ENCODE measurements at places on chromosomes 16 and 17. TPM values are rescaled to one million over a fixed set of nuclear protein-coding genes. Genes with fewer than 3 reads are reported as not detected.

GRCh38 chr17:39562976-39563375, 44.7 kb downstream of the NEUROD2 start:
- DNase-seq, result no peak

- DNase-seq, result no peak
Measured at GRCh38 chr16:11634312-11634711, 33.9 kb upstream of the SNN start.

- no peak for DNase-seq
Measured at GRCh38 chr17:76659928-76660655, 16.5 kb upstream of the ST6GALNAC1 start.

- no peak for DNase-seq
Measured at GRCh38 chr17:4635823-4636375, 5.6 kb downstream of the ALOX15 start.

DNA sequence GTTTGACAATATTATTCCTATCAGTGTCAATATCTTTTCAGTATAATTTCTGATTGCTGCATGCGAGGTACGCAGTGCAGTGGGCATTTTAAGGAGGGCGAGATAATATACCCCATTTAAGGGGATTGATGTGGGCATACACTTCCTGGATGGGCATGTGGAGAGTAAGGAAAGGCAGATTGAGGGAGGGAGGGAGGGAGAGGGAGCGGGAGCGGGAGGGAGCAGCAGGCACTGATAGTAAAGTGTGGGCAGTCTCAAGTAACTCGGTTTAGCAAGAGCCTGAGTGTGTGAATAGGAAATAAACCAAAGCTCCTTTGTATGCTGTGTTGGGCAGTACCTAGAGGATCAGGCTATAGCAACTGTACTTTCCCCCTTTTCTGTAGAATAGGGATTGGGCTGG, 5.1 kb downstream of the BPTF start:
- DNase-seq, result no peak

DNA sequence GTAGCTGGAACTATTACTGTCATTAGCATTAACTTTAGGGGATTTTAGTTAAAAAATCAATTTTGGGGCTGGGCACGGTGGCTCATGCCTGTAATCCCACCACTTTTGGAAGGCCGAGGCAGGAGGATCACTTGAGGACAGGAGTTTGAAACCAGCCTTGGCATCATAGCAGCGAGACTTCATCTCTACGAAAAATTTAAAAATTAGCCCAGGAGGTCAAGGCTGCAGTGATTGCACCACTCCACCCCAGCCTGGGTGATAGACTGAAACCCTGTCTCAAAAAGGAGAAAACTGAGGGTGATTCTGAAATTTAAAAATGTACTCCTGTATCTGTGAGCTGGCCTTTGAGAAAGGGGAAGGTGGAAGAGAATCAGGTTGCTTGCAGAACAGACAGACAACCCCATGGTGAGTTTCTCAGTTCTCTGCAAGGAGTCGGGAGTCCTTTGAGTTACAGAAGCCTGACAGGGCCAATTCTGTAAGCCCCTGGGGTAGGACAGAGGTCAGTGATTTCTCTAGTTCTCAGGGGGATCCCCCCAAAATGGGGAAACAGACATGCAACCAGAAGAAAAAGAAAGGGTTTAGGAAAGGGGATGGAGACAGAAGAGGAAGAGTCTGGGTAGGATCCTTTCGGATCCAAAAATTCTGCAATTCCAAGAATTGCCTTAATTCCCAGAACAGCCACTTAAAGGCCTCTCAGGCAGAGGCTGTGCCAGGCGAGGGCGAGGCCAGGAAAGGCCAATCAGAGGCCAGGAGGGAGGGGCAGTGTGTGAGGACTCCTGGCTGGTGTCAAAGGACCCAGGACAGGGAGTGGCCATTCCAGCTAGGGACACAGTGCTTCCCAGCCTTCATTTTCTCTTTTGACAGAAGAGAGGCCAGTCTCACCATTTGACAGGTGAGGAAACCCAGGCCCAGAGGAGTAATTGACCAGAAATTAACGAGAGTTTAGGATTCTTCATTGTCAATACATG, 6.7 kb downstream of the NUPR1 start:
- DNase-seq, result peak; percentile 69

DNA sequence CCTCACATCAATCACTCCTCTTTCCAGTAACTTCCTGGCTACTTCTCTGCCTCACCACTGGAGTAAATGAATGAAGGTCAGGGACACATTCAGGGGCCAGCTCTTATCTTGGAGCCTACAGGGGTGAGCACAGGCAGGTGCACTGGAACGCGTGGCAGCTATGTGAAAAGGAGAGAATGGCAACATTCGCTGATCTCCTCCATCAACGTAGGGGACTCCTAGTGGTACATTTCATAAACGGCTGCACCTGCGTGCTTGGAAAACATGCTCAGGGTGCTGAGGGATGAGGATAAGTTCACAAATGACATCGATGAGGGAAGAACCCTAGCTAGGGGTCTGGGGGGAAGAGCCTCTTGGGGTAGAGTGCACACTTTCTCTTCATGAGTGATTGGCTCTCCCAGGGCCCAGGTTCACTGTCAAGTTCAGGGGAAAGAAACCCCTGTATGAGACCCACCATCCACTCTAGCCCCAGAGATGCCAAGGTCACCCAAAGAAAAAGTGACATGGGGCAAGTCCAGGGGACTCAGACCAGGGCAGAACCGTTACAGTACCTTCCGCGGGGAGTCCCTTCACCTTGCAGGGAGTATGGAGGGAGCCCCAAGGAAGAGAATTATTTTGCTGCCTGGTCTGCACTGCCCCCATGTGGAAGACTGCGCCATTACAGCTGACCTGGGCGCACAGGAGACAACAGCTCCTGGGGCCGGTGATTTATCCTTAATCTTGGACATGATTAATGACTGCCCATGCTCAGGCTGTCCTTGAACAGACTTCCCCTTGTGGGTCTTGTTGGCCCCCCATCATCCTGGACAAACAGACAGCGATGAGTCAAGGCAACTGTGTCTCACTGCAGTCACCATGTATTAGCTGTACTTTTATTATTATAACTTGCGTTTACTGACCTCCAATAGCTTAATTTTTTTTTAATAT, 30.1 kb downstream of the VAC14 start:
- no peak for DNase-seq

DNA sequence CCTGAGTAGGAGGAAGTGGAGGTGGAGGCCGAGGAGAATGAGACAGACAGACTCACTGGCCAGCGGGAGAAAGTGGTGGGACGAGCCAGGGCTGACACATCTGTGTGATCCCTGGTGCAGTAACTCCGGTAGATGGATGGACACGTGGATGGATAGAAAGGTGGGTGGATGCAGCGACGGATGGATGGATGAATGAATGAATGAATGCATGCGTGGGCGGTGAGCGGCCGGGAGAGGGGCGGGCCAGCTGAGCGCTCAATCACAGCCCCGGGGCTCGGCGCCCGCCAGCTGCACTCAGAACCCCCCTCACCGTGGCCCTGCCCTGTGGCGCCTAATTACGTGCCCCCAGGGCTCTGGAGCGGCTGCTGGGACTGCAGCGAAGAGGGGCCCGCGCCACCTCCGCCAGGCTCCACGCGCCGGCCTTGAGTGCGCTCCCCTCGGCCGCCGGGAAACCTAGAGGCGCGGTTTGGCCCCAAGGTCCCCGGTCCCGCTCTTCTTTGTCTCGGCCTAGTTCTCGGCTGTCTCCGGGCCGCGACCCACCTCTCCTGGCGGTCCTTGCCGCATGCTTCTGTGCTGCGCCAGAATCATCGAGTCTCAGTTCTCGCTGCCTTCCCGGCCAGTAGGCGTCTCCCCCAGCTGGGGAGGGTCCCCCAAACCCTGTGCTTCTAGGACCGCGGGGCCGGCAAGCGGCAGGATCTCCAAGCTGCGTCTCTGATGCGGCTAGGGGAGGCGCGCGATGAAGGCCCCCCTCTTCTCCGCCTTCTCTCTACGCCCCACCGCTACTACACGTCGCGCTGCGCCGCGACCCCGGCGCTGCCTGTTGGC, 41.0 kb downstream of the RAI1 start:
- DNase-seq, result peak; percentile 69

GRCh38 chr17:81164371-81165245, 699 bp upstream of the PVALEF start:
- DNase-seq, result no peak

- no peak for DNase-seq
Measured at GRCh38 chr16:3145660-3146059, 10.8 kb downstream of the ZNF213 start.

DNA sequence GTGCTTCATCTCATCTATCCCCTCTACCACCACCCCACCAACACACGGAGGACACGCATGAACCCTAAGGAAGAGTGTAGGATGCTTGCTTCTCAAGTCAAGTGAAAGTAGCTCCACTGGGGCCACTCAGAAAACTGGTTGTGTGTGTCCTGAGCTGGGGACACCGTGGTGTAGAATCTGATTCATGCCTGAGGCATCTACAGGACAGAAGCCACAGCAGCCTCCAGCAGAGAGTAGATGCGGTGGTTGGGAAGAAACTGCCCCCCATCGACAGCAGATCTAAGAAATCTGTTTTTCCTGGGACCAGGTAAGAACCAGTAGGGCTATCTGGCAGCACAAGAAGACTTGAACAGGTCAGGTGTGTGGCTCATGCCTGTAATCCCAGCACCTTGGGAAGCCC, 51.9 kb upstream of the HLF start:
- no peak for DNase-seq

GRCh38 chr17:81491181-81491581, 21.4 kb downstream of the ACTG1 start:
- no peak for DNase-seq

DNA sequence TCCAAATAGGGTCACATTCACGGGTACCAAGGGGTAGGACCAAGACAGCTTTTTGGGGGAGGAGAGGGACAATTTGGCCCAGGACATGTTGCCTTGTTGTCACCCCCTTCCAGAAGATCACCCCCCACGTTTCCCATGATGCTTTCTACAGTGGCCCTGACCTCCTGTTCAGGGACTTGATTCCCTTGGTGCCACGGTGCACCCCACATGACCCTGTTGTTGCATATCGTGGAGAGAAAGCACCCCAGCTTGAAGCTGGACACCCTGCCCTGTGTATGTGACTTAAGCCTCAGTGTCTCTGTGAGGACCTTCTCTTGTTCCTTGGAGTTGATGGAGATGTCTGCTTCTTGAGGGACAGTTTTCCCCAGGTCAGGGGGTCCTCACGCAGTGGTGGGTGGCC, 12.6 kb downstream of the IL34 start:
- no peak for DNase-seq

GRCh38 chr17:32116937-32117336, 25.4 kb upstream of the RHOT1 start:
- no peak for DNase-seq

GRCh38 chr17:51668155-51668962, 408.0 kb downstream of the UTP18 start:
- DNase-seq, result no peak

DNA sequence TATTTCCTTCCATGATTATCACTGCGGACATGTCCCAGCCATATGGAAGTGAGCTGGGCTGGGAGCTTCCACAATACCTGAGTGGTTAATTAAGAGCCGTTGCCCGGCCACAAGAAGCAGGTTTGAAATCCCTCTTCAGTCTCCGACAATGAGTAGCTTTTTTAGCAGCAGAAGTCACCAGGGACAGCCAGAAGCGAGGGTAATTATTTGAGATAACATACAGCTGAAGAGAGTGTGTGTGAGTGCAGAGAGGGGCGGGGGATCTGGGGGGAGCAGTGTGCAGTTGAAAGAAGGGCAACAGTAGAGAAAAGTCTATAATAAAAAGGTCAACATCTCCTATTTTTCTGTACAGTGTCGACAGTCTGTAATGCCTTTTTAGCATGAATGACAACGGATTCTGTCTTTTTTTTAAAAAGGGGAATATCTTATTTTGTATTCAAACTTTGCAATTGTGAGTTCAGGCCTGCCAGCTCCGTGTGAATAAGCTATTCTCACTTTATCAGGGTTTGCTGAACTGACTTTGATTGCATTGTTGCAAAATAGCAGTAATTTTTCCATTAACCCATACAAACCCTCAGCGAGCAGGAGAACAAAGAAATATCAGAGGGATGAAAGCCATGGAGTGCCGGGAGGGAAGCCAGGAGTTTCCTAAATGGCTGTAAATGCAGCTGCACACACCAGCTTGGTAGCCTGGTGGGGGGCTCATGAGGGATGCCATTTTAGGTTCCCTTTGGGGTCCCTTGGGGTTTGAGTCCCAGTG, 220.3 kb upstream of the IRX3 start:
- no peak for DNase-seq

GRCh38 chr16:85087899-85088569, 24.2 kb downstream of the CIBAR2 start:
- no peak for DNase-seq

DNA sequence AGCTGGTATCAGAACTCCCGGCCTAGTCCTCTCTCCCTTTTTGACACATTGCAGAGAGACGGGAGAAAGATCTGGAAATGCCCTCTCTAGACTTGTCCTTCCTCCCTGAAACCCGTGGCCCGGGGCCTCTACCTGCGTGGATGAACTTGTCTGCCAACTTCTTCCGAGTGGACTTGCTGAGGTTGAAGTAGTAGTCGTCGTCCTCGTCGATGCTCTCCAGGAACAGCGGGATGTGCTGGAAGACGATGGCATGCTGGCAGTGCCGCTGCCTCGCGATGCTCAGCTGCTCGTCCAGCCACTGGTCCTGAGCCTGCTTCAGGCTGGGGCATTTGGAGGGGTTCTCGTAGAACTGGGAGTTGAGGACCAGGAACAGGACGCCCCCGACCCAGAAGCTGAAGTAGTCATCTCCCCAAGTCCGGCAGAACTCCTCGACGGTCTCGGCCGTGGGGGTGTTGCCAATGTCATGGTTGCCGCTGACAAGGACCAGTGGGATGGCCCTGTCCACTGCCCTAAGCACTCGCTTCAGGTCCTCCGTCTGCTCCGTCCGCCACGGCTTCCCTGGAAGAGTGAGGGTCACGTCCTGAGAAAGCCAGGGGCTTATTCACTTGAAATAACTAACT, 99.1 kb downstream of the CPPED1 start:
- no peak for DNase-seq

- DNase-seq, result no peak
Measured at GRCh38 chr17:31492880-31493655, 101.6 kb downstream of the RAB11FIP4 start.

The CES5A gene
- not detected for total RNA-seq

The MMP25 gene
- total RNA-seq, result 23.9 TPM

The ACSM3 gene
- 6.2 TPM for total RNA-seq

The UTP18 gene
- 79.6 TPM for total RNA-seq

The PRCD gene
- 2.1 TPM for total RNA-seq
